ENCODE measurements at places on chromosomes 13 and 19.
A peak's percentile ranks its signal among the peaks of the same experiment; 100 is the strongest.

GRCh38 chr19:57273014-57273413 is 7.3 kb upstream of the ZNF460 start:
- DNase-seq, result no peak

GRCh38 chr19:20667281-20667680 is 5.9 kb upstream of the ZNF626 start:
- no peak for DNase-seq

DNA sequence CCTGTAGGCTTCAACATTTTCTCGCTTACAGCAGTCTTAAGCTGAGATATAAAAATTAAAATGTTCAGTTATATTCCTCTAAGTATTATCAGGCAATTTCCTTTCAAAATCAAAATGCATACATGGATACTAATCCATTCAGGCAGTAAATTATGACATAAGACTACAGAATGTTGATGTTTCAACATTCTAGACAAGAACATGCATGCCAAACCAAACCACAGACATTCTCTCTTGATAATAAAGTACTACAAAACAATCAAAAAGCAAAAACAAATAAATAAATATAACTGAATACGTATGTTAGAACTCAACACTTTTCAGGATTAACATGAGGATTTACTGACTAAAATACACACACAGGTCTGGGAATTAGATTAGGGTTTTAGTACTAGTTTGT is 7.7 kb downstream of the DIS3 start:
- DNase-seq, result no peak

DNA sequence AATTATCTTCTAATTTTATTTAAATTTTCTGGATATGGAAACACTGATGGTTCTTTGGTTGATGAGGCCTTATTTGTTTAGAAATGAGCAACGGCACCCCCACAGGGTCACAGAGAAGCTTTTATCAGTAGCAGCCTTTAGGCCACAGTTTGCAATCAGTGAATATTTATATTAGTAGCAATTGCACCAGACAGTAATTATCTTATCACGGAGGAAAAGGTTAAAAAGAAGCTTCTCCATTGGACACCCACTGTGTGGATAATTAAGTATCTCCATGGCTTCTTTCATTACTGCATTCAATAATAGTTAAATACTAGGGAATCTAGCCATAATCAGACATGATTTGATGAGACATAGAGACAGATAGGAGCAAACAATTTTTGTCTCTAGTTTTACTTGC is 2099.2 kb upstream of the PCDH20 start:
- DNase-seq, result no peak

GRCh38 chr13:41454170-41454569 is 3.2 kb upstream of the RGCC start:
- DNase-seq, result no peak

DNA sequence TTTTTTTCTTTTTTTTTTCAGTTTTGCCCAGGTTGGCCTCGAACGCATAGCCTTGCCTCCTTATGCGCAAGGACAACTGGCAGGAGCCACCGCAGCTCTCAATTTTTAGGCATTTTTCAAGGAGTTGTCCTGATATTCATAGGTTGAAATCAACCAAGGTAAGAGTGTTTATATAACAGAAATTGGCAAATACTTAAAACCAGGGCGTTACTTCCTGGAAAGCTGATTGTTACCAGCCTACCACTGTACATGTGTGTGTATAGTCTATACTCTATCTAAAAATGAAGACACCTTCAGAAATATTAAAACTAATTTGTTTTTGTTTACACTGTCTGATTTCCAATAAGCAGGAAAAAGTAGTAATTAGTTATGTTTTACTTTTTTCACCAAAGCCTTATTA is 39.2 kb downstream of the GPC6 start:
- DNase-seq, result no peak

- DNase-seq, result peak; percentile 30
Measured at GRCh38 chr19:5369962-5370367, 29.4 kb upstream of the PTPRS start.

DNA sequence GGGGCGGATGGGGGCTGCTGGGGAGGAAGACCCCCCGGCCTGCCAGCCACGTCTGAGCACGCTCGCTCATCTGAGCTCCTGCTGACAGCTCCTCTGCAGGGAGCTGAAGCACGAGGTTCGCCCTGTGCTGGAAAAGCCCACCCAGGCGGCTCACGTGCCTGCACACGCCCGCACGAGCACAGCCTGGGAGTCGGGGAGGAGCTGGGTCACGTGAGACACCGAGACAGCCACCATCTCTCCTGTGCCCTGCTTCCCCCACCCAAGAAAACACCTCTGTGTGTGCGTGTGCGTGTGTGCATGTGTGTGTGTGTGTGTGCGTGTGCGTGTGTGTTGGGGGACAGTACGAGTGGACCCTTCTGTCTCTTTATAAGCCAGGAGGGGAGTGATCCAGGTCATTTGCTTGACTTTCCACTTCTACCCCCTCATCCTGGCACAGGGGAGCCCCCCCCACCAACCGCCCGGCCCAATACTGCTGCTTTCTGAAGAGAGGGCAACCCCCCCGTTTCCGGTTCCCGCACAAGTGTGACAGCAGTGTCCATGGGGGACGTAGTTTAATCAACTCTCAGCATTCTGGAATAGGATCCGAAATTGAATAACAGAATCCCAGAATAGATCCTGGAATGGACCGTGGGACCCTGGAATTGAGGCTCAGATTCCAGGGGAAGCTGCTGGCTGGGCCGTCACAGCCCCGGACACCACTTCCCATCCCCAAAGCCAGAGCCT is 42.5 kb downstream of the CELF5 start:
- no peak for DNase-seq

DNA sequence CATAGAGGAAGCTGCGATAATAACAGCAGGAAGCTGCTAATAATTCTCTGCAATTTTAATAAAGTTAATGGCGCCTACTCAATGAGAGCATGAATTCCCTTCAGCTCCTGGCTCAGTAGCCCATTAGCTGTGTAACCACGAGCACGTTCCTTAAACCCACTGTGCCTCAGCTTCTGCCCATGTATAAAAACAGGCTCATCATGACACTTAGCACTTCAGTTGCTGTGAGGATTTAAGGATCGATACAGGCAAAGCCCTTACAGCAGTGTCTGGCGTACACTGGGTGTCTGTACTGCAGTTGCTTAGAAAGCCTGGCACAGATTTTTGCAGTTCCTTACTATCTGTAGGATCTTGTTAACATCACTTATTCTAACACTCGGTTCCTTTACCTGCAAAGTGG is 673.4 kb upstream of the ARGLU1 start:
- no peak for DNase-seq

DNA sequence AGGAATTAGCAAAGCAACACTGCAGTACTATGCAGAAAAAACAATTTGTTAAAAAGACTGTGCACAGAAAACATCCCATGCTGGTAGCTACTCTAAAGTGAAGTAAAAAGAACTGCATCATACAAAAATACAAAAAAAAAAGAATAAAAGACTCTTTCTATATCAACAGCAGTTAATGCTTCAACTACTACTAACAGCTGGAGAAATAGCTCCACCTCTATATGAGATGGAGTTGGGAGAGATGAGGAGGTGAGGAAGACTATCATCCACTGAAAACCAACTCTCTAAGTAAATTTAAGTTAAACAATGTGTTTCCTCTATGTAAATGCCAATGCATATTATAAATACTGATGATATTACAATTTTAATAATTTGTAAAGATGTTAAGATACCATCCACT is 1.8 kb downstream of the ZC3H13 start:
- DNase-seq, result no peak

GRCh38 chr13:31093145-31093885 is 68.4 kb downstream of the HSPH1 start:
- no peak for DNase-seq

DNA sequence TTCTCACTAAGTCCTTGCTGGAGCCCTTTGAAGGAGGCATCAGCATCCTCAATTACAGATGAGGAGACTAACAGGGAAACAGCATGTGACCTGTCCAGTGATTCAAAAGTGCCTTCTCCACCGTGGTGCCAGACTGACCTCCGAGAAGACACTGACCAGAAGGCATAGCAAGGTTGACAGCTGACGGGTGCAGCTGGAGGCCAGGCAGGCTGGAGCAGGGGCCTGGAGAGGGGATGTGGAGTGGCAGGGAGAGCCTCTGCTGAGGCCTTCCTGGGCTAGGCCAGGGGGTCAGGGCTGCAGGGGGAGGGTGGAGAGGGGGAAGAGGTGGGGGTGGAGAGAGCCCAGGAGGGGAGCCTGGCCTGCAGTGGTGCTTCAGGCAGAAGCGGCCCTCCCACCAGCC is 66.3 kb downstream of the KCTD15 start:
- DNase-seq, result no peak

All from stimulated activated CD4-positive, alpha-beta T cell treated with anti-CD3 and anti-CD28 coated beads, Interleukin-1b, Interleukin-23, amount 100 ng/mL, for 1 hour (primary cell).